NCI-H526 treated with DMSO at 0.1 percent for 48 hours (cell line): ENCODE measurements at places on chromosomes 5 and 9.

GRCh38 chr9:109121232-109121796 lies 1.6 kb upstream of the TMEM245 start:
- DNase-seq, result no peak

DNA sequence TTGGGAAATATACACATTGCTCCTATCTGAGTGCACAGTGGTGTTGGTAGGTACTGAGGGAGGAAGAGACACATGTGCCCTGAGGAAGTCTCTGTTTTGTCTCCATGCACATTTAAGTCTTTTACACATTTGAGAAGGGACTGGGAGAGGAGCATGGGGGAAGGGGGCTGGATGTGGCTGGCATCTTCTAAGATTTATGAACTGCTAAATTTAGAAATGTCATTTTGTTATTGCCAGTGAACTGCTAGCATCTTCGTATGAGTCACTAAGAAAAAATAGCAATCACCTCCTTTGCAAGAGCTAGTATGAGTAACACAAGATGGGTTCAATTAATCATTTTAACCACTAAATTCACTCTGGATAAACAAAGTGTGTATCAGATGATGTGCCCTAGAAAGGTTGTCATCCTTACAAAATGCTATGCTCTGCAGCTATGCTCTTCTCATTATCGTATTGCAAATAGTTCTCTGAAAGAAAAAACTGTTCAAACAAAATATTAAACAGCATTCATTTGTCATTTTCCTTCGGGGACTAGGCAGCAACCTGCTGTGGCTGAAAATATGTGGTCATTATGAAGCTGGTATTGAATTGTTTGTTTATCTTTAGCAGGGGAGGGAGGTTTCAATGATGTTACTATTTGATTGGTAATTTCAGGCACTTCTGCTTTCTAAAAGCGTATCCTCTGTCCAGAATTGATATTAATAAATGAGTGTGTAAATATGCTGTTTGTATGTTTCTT lies 236.5 kb downstream of the DMRTA1 start:
- DNase-seq, result no peak

DNA sequence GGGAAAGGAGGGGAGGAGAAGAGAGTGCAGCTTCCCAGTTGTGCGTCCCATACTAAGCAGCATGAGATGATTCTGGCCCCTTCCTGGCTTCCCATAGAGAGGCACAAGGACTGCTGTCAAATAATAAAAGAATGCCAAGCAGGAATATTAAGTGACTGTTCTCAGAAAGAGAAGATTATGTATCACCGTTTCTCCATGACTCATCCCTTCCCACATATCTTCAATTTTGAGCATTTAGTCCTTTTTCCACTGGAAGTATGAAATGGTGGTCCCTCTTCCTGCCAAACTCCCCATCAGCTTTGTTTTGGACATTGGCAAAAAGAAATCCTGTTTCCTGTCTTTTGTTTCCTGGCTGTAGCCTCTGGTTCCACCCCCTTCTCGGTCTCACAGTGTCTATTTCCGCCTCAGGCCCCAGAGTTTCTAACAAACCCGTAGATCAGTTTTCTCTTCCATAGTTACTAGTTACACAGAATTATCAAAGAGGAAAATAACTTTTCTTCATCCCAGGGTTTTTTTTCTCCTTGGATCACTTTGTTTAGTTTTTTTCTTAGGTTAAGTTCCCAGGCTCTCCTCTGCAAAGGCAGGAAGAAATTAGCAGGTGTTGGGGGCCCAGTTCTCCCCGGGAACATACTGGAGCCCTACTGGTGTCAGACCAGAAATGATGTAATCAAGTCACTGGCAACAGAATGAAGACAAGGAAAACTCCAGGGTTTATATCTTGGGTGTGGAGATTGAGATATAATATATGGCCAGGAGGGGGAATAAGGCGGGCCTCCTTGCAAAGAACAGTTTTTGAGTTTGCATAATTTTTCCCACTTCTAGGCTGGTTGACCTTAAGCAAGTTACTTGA lies 26.4 kb upstream of the ARHGAP26 start:
- DNase-seq, result no peak

DNA sequence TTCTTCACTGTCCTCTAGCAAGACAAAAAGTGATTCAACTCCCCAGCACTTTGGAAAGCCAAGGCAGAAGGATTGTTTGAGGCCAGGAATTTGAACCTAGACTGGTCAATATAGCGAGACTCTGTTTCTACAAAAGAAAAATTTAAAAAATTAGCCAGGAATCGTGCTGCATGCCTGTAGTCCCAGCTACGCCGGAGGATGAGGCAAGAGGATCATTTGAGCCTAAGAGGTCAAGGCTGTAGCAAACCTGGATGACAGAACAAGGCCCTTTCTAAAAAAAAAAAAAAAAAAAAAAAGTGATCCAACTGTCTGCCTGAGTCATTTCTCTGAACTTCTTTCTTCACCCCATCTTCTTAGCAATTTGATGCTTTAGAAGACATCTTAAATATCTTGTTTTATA lies 12.4 kb downstream of the ITGA2 start:
- DNase-seq, result no peak

DNA sequence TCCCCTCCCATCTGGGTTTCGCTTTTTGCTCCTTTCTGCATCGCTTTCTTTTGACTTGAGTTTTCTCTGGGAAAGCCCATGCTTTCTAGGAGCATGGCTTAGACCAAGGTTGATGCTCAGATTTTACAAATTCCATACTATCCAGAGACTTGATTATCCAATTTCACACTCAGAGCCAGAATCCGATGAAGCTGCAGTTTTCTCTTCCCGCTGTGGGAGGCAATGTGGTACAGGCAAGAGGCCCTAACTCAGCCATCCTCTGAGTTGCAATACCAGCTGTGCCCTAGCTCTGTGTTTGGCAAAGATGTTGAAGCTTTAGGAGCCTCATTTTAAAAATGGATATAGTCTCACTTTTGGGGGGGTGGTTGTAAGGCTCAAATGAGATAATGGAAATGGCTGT lies 85.1 kb downstream of the BRINP1 start:
- DNase-seq, result no peak

DNA sequence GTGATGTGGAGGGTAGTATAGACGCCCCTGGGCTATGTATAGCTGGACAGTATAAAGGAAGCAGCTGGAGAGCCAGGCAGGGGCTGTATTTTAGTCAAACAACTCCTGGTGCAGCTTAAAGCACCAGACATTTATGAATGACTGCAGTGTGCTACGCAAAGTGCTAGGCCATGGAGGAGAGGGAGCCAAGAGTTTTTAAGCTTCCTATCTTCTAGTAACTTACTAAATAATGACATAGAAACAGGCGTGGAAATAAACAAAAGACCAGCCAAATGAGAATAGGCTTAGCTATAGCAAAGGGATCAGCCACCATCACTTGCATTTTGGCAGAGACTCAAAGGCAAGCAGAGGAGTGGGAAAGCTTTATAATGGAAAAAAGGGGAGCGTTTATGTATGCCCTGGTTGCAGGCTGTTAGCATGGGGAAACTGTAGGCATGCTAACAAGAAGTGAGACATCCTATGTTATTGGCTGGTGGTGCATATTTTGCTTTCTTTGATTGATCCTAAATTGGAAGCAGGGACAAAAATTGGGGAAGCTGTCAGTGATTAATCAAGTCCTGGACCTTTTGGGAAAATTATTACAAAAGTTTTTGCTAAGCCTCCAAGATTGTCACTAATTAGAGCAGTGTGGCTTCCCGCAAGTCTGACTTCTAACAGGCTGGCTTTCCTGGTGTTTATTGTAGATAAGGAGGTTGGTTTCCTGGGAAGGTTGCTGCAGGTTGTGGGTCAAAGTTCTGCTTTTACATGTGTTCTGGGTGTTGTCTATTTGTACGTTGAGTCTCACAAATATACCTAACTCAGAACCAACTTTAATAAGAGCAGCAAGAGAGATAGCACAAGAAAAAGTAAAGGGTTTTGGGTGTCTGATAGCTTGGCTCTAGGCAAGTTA lies 46.6 kb downstream of the RAB3C start:
- DNase-seq, result no peak

GRCh38 chr9:107545036-107545435 lies 55.5 kb upstream of the KLF4 start:
- DNase-seq, result no peak

DNA sequence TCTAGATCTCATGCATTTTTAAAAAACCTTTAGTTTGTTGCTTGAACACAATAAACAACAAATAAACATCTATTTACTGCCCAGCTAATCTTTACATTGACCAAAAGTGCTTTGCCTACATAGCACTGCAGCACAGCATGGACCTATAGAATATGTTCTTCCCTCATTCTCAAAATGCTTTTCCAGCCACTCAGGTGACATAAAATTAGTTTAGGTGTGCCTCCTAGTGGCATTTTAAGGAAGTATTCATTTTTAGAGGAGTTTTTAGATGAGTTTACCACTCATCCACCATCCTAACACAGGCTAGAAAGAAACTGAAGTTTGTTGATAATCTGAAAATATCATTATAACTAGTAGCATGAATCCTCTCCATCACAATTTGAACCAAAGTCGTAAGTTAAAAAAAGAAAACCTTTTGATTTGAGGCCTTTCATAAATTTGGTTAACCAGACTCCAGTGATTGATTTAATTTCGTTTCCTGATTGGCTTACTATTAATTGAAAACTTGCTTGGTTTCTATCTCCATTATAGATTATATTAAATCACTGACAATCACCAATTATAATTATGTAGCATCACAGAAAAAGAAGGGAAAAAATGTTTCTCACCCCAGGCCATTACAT lies 12.6 kb downstream of the PLGRKT start:
- DNase-seq, result peak; percentile 49

- DNase-seq, result no peak
Measured at GRCh38 chr5:169213479-169213878, 87.5 kb downstream of the SLIT3 start.

GRCh38 chr5:77719666-77720363 lies 56.3 kb downstream of the TBCA start:
- DNase-seq, result no peak

GRCh38 chr5:1246711-1247431 lies 21.7 kb downstream of the SLC6A18 start:
- DNase-seq, result no peak

GRCh38 chr9:72262063-72262462 lies 102.9 kb downstream of the ZFAND5 start:
- no peak for DNase-seq

DNA sequence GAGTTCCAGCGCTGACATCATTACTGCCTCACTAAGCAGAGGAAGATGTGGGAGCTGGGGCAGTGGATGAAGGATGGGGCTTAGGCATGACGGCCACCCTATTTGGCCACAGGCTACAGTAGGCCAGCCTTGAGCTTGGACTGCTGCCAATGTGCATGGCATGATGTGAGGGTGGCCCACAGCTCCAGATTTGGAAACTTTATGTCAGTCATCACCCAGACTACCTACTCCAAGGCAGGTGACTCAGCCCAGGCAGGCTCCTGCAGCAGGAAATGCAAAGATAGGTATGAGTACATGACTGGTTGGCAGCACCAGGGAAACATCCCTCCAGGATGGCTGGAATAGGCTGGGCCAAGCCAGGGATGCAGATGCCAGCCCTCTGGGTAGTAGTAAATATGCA lies 303.6 kb downstream of the SPOCK1 start:
- no peak for DNase-seq

- no peak for DNase-seq
Measured at GRCh38 chr5:92504346-92504745, 1076.7 kb downstream of the NR2F1-AS1 start.

DNA sequence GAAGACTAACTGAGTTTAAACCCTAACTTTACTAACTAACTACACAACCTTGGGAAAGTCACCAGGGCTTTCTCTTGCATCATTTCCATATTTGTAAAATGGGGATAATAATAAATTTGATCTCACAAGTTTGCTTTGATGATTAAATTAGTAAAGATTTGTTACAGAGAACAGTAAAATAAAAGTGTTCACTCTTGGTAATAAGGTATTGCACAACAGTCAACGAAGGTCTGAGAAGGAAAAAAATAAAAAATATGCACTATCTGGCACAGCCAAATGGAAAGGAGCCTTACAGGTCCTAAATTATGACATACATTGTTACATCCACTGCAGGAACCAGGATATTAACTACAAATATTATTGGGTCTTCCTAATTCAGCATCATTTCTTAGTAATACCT lies 160.0 kb upstream of the TMEM161B start:
- no peak for DNase-seq

DNA sequence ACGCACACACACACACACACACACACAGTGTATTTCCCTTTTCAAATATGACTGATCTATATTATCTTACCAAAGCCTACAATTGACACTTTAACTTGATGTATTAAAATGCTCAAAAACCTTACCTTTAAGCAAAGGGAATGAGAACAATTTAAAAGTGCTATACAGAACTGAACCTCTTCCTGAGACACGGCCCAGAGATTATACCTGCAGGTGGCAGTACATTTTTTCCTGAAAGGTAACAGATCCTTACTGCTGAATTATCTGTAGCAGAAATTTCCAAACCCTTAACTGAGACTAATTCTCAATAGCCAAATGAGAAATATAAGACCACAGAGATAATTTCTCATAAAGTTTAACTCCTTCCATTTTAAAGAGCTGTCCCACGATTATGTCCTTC lies 91.1 kb downstream of the MYO10 start:
- no peak for DNase-seq

- no peak for DNase-seq
Measured at GRCh38 chr5:10730043-10730351, 31.0 kb downstream of the DAP start.

GRCh38 chr9:21689854-21690253 lies 112.6 kb upstream of the MTAP start:
- no peak for DNase-seq

- no peak for DNase-seq
Measured at GRCh38 chr5:51518607-51519006, 135.4 kb downstream of the ISL1 start.

- no peak for DNase-seq
Measured at GRCh38 chr5:56685503-56686217, 129.7 kb upstream of the MAP3K1 start.

GRCh38 chr5:2135354-2135753 lies 252.6 kb upstream of the IRX4 start:
- no peak for DNase-seq

- no peak for DNase-seq
Measured at GRCh38 chr5:115825948-115826347, 9.5 kb upstream of the CDO1 start.

- peak; percentile 47 for DNase-seq
Measured at GRCh38 chr9:13278368-13279246, 885 bp downstream of the MPDZ start.

- no peak for DNase-seq
Measured at GRCh38 chr5:178199581-178200434, 4.5 kb upstream of the HNRNPAB start.

DNA sequence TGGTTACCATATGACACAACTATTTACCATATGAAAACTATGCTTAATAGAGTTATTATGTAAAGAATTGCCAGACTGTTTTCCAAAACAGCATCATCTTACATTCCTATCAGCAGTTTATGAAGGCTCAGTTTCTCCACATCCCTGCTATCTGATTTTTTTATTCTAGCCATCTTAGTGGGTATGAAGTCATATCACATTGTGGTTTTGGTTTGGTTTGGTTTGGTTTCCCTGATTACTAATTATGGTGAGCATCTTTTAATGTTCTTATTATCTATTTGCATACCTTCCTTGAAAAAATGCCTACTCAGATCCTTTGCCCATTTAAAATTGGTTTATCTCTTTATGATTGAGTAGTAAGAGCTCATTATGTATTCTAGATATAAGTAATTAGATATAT lies 199.4 kb upstream of the NFIL3 start:
- no peak for DNase-seq
